Left ventricle myocardium superior (tissue), 1 donor: ENCODE measurements at places on chromosomes 6 and 20.

GRCh38 chr20:10023911-10024310 lies 10.9 kb upstream of the ANKEF1 start:
- DNase-seq: no peak

- no peak for DNase-seq
Measured at GRCh38 chr20:23596579-23597250, 9.0 kb downstream of the CST9 start.

DNA sequence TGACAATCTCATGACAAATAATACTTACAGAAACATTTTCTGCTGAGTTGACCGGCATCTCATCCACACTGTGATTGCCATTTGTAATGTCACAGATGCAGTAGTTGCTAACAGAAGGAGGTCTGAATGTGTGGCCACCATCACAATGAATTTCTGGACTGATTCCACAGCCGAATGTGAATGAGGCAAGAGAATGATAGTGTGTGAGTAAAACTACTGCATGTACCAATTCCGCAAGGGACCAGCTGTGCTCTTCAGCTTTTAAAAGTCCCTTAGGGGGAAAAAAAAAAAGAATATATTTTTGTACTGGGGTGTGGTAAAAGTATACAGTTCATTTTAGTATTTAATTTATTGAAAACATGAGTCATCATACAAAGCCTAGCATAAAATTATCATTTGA lies 96.2 kb downstream of the SESN1 start:
- DNase-seq: no peak

DNA sequence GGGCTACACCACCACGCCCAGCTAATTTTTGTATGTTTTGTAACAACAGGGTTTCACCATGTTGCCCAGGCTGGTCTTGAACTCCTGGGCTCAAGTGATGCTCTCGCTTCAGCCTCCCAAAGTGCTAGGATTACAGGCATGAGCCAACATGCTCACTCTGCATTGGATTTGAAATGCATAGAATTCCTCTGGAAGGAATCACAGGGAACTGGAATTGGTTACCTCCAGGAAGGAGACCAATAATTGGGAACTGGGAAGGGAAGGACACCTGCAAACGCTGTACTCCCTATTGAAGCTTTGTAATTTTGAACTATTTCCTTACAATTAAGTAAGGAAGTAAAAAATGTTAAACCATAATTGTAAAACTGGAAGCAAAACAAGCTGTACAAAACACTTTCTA lies 12.3 kb upstream of the TP53INP2 start:
- DNase-seq: no peak

DNA sequence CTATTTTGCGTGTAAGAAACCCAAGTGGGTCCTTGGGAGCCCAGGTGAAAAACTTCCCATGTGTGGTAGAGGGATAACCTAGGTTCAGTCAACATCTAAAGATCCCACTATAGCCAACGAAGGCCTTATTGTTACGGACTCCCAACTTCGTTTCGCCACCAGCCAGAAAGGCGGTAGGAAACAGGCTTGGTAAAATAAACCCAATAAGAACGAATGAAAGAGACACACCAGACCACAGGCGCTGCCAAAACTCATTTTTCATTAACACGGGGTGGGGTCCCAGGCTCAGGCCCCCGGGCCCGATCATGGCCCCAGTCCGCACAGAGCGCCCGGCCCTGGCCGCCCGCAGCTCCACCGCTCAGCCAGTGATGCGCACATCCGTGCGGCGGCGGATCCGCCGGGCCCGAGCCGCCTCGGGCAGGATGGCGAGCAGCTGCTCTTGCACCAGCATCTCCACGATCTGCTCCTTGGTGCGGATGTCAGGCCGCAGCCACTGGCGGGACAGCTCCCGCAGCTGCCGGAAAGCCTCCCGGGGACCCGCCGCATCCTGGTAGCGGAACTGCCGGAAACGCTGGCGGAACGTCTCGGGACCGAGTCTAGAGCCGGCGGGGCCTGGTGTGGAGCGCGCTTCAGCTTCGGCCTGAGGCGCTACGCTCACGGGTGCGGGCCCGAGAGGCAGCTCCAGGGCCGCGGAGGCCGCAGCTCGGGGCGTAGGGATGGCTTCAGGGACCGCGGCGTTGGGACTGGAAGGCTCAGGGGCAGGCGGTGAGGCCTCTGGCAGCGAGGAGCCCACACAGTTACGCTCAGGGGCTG lies 709 bp downstream of the SCAND1 start:
- peak; percentile 63 for DNase-seq

- no peak for DNase-seq
Measured at GRCh38 chr6:95948324-95948723, 67.5 kb upstream of the FUT9 start.

DNA sequence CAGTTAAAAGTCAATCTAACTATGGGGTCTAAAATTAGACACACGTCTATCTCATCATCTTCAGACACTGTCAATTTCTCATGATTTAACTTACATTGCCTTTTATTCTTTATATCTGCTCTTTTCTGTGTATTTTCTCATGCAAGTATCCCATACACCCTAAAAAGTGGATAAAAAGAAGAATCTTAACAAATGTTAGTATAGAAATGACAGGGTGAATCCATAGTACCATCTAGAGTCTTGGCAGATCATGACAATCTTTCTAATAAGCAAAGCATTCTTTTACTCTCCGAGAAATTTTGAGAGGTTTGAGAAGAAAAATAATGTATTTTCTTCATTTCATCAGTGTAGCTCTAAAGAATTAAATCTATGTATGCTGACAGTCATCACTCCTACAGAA lies 382.7 kb downstream of the C6orf118 start:
- no peak for DNase-seq

DNA sequence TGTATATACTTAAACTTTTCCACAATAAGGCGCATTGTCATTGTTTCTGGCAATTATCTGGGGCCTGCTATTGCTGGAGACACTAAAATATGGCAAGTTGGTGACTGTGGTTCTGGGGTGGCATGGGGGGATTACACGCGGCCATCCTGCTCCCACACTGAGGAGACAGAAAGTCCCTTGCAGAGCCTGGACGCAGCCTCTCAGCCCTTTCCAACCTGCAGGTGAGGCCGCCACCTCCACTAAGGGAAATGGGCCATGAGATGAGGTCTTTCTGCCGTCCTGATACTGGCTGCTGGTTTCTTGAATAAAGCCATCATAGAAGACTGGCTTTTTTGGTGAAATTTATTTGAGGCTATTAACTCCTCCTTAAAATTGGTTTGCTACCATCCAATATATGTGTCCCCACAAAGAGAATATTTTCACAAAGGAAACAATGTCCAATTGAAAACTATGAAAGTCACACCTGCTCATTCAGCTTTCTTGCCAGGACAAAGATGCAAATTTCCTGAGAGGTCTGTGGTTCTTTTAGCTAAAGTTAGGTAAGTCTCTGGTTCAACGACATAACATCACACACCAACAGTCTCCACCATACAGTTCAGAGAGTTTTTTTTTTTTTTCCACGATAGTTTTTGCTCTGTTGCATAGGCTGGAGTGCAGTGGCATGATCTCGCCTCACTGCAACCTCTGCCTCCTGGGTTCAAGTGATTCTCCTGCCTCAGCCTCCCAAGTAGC lies 13.0 kb downstream of the TXNDC5 start:
- no peak for DNase-seq

DNA sequence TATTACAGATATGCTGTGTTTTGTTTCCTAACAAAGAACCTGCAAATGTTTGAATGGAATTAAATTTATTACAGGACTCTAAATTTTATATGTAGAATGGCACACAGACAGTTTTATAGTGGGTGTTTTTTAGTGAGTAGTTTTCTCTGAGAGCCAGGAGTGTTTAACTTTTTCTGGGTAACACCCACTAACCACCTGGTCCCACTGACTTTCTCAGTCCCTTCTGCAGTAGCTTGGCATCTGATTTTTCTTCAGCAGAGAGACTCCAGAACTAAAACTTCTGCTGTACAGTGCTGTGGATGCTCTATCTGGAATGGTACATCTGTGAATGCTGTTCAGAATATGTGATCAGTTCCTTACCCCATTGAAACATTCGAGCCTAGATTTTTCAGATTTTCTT lies 6.3 kb downstream of the YWHAB start:
- no peak for DNase-seq

DNA sequence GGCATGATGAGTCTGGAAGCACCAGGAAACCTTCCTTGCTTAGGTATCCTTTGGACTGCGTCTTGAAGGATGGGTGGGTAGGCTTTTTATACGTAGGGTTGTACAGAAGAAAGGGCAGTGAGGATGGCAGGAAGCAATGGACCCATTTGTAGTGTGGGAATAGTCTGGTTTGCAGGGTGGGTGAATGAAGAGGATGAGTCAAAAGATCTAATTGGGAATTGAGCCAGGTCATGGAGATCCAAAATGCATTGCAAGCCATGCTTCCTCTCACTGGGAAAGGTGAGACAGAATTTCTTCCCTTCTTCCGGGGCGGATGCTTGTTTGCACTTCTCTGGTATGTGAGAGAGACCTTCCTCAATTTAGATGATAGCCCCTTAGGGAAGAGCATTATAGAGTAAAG lies 10.1 kb upstream of the BTBD3 start:
- no peak for DNase-seq

DNA sequence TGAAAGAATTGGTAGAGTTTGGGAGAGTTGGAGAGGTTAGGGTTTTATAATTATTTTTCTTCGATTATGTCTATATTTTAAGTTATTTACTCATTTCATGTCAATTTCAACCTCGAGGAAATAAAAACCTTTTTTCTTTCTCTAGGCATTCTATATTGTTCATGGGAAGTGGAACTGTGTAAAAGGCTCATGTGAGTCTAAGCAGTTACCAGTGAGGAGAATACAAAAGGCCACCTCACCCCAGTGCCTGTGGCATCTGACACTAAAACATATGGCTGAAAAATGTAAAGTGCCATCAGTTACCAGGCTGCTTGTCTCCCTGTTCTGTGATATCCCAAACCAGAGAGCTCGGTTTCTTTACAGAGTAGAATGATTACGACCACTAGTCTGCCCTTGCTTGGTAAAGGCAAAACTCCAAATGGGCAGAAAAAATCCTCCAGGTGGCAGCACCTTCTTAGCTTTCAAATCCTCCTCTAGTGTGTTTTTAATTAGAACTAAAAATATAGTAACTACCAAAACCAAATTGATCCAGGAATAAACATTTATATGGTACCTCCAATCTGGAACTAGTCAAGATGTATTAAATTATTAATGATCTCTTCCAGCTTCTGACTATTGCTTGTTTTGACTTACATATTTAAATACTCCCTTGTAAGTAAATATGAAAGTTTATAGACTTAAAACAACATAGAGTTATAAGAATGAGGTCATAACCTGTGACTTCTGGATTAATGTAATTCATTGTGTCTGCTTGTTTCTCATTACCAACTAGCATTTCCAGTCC lies 122.6 kb upstream of the MCHR2 start:
- no peak for DNase-seq

DNA sequence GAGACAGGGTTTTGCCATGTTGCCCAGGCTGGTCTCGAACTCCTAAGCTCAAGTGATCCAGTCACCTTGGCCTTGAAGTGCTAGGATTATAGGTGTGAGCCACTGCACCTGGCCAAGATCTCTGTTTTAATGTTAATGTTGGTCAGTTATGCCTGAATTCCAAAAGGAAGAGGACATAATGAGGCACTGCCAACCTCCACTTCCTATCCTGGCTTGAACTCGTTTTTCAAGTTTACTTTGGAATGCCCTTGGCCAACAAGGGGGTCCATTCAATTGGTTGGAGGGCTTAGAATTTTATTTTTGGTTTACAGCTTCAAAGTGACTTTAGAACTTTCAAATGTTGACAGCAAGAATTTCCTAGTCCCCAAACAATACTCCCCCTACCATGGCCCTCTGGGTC lies 29.8 kb downstream of the DNAAF9 start:
- DNase-seq: no peak

DNA sequence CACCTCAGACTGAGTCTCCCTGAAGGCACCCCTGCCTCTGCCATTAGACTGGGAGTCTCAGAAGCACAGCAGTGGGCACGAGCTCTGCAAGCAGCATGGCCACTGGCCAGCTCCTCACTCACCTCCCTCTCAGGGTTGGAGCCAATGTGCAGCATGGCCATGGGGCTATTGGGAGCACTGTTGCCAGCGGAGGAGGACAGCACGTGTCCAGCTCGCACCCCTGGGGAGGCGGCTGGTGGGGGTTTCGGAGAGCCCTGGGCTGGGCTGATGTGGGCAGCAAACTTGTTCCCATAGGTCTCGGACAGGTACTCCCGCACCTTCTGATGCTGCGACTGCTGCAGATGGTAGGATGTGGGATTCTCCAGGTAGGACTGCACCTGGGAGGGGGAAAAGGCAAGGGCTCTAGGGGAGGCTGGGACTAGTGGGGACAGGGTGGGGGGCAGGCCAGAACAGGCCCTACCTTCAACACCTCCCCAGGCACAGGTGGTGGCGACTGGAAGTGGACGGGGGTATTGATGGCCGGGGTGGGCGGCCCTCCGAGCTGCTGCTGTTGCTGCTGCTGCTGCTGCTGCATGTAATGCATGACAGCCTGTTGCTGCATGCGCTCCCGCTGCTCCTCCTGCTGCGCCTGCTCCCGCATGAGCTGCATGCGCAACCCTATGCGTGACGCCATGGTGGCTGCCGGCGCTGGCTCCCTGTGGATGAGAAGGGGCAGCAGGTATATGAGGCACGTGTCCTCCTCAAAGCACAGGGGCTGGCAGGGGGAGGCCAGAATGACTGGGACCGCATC lies 44.7 kb downstream of the TFEB start:
- DNase-seq: no peak

GRCh38 chr6:132736239-132736638 lies 21.5 kb downstream of the VNN2 start:
- DNase-seq: no peak

DNA sequence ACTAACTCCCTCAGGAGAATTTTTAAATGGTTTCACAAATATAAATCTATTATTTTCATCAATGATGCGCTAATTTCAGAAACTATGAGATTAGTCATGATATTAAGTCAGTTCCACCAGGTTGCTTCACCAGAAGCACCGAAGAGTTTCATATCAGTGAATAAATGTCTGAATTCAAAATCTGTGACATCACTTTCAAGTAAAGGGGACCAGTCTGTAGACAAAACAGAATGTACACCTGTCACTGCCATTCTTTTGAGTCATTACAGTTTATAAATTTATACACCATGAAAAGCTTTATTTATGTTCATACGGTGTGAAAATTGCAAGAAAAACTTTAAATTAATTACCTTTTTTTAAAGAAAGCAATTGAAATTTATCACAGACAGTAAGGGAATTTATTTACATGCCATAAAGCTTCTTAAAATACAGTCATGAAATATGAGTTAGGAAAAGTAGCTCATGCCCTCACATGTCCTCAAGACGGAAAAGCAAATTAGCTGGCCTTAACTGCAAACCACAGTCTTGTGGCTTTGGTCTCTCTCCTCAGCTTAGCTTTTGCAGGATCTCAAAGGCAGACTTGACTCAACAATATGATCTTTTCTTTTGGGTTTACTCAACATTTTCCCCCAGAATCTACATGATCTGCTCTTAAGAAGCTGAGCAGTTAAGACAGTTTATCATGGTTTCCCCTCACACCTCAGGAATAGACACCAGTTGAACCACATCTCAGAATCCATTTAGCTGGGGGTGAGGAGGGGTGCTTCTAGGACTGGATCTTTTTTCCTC lies 177.7 kb upstream of the MCHR2 start:
- DNase-seq: no peak

DNA sequence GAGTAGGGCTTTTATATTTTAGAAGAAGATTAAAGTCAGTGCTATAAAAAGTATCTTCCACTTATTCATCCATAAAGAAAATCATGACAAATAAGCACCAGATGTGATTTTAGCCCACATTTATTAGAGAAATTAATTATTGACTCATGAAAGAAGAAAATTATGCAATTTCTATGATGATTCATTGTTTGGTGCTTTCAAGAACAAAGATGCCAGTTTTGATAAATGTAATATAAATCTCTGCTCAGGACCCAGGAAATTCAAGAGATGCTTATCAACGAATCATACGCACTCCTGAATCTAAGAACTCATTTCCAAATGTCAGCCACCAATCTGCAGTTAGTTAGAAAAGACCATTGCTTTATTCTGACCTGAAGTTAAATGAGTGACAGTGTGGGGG lies 211.4 kb downstream of the ARHGAP18 start:
- no peak for DNase-seq
